ENCODE measurements at places on chromosomes 7 and 10.

GRCh38 chr7:139109188-139109982 is at the start of gene ZC3HAV1:
Gene ZC3HAV1 (minus strand): TSS chr7:139109720. CDS start chr7:139109331, 389 bp downstream.
- peak; percentile 98 for DNase-seq

DNA sequence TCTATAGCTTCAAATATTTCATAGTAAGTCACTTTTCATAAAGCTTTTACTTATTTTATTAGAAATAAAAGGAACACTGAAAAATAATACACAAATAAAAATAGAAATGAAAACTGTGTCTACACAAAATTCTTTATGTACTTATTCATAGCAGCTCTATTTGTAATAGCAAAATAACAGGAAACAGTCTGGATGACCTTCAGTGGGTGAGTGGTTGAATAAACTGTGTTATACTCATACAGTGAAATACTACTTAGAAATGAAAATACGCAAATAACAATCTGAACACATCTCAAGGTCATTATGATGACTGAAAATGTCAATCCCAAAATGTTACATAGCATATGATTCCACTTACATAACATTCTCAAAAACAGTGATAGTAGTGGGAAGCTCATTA is 138.7 kb upstream of the PCLO start:
- no peak for DNase-seq

- no peak for DNase-seq
Measured at GRCh38 chr7:138158739-138159528, 82.7 kb downstream of the AKR1D1 start.

GRCh38 chr7:44678101-44678470 is 70.6 kb upstream of the ZMIZ2 start:
- no peak for DNase-seq

DNA sequence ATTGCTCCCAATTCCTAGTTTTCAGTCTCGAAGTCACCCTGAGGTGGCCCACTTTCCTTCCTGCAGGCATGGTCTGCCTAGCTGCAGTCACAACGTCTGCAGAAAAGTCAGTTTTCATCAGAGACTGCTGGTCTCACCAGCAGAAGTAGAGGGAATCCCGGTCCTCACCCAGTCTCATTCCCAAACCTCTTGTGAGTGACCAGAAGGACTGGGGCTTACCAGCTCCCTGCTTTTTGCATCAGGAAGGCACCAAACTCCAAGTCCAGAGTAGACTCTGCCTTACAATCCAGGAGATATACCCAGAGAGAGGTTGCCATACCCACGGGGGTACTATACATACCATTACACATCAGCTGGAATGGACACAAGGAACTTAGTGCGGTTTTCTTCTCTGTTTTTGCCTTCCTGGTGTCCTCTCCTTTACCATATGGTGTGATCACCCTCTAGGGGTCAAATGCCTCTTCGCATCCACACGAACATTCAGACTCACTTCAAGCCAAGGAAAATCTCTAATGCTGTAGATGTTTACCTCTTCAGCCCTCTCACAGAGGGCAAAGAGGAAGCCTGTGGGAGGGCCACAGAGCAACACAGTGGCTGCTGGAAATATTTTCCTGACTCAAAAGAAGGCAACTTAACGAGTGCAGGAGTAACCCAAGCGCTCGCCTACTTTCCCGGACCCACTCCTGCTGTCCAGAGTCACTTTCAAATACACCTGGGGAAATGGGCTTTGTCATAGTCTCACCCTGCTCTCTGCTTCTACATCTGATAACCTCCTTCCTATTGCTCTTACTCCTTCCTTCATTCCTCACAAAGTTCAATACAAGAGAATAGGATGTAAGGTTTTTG is 220.9 kb downstream of the C7orf25 start:
- DNase-seq = peak; percentile 61

DNA sequence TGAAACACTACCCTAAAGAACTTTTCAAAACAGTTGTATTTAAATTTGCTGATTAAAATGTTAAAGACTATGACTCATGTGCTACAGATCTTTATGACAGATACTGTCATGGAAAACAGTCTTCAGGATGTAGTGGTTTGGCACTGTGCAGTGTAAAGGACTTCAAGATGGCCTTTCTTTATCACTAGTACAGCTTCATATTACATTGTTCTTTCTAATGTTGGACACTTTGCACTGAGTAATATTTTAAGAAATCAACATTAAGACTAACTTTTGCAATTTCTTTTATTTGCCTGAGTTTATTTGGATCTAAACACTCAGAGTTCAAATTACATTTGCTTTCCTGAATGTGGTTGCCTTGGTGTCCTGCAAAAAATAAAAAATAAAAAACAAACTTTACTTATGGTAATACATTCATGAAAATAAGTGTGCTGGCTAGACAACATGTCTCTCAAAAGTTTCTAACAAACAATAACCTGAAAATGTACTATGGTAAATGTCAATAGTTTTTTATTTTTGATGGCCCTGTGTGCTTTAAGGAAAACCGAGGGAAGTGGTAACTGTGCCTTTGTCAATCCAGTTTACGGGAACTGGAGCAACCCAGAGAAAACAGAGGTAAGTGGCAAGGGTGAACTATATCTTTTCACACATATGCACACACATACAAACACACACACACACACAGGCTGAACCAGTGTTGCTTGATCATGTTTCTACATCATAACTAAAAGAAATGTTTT is 85.9 kb upstream of the PLXDC2 start:
- DNase-seq = peak; percentile 90

DNA sequence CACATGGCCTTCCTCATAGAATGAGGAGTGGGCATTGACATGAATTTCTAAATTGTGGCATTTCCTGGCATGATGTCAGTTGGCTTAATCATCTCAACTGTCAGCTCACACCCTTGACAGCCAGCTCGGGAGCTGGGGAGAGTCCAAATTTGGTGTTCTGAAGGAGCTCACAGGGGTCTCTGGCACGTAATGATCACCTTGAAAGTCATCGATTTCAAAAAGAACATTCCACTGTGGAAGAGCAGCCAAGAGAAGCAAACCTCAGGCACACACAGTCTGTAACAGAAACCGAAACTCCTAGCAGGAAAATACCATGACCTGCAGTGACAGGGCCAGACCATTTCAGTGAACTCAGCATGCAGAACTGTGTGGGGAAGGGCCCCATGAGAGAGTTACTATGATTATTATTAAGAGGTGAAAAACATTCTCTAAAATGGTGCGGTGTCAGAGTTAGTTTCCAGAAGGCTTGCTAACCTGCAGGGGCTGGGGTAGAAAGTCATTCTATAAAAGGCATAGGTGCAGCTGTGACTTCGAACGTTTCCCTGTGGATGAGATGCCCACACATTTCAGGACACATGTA is 26.4 kb upstream of the KLF6 start:
- peak; percentile 65 for DNase-seq

- no peak for DNase-seq
Measured at GRCh38 chr7:19284136-19284535, 138.9 kb upstream of the FERD3L start.

GRCh38 chr7:107593025-107593410 is 13.0 kb downstream of the BCAP29 start:
- DNase-seq = no peak

DNA sequence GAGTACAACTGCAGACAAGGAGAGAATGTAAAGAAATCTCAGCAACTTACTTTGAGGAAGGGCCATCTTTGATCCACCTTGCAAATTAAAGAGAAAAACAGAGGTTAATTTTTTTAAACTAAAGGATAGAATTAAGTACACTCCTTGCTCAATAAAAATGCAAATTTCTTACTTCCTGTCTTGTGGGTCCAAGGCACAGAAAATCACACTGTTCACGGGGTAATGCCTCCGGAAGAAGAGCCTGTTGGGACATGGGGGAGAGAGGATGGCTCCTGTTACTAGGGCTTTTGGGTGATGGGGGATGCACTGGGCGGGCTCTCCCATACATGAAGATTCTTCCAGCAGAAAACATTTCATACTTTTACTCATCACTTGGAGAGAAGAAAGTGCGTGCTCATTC is 301.8 kb downstream of the TNS3 start:
- no peak for DNase-seq

DNA sequence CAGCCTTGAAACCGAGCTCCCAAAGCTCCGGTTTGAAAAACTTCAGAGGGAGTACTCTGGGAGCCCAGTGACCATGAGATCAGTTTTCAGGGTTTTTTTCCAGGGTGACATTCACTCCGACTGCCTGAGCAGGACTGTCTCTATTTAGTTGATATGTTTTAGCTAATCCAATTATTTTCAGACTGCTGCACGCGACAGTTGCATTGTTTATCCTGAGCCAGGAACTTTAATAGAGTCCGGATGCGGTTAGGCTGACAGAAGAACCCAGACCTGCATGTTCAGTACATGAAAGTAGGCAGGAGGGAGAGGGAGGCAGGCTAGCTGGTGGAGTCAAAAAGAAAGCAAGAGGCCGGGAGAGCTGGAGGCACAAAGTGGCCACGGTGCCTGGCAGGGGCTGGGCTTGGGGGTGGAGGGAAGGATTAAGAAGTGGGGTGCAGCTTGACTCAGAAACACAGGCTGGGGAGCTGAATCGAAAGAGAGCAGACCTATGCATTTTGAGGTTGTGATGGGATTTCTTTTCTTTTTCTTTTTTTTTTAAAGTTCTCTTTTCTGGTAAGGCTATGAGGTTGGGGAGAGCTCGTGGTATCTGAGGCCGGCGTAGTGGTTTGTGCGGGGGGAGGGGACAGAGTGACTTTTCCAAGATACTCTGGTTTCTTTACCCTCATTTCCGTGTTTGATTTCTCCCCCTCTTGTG is 5.7 kb downstream of the GATA3 start:
- peak; percentile 69 for DNase-seq

DNA sequence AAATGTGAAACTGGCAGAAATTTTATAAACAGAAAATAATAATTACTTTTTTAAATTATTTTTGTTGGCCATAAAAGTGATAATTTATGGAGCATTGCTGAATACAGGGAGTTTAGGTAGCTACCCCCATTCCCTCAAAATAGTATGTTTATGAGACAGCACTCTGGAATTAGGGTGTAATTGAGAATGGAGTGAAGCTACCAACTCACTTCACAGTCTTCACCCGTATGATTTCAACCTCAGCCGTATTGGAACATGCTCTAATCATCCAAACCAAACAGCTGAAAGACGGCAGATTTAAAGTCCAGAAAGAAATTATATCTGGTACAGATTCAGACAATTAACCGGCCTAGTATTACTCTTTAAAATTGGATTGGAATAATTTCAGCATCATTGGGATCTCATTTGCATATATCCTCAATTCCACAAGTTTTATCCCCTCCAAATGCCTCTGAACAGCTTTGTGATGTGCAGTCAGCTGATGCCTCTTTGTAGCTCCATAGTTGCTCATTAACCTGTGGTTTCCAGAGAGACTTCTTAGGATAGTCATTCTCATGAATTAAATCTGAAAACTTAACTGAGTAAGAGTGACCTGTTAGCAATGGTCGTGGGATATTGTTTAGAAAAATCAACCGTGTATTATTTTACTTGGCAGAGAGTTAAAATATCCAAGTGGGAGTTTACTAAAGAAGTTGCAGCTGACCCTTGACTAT is 59.1 kb upstream of the GJD4 start:
- no peak for DNase-seq

DNA sequence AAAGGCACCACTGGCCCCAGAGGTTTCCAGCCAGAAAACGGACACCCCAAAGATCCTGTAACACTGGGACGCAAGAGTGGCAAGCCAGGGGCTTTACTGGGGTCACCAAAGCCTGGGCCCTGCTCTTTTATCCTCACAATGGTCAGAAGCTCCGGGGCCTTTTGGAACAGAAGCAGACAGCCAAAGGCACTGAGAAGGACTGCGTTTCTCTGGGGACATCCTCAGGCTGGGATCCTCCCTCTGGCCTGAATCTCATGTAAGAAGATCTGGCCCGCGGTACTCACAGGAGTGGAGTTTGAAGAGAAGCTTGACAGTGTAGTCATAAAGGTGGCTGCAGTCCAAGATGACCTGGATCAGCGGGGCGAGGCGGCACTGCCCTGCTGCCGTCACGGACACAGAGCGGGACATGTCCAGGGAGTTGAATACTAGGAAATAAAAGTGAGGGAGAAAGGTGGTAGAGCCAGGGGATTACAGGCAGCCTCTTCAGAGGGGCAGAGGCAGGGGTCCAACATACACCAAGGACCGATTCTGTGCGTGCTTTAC is 81.4 kb downstream of the SPDYE5 start:
- DNase-seq = no peak

- no peak for DNase-seq
Measured at GRCh38 chr7:48904975-48905374, 19.4 kb upstream of the CDC14C start.

DNA sequence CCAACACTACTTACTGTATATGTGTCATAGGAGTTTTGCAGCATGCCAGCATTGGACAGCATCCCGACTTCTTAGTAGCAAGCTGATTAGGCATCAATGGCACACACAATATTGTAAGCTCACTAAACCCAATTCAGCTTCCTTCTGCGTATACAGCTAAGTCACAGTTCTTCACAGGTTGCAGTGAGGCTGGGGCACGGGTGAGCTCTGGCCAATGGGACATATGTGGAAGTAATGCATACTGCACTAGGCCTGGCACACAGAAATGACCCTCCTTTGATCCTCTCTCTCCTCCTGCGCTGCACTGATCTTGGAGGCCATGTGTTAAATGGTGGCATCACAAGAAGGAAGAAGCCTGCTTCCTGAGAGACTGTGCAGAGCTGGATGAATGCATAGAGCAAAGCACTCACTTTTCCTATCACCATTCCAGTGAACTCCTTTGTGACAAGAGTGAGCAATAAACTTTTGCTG is 11.9 kb downstream of the RAB11FIP2 start:
- DNase-seq = no peak

GRCh38 chr7:102431617-102432298 is 1.6 kb upstream of the ORAI2 start:
- peak; percentile 67 for DNase-seq

- DNase-seq = no peak
Measured at GRCh38 chr7:3980300-3980643, 679.2 kb downstream of the SDK1 start.

- DNase-seq = no peak
Measured at GRCh38 chr7:140734096-140734495, 37.6 kb downstream of the NDUFB2 start.

DNA sequence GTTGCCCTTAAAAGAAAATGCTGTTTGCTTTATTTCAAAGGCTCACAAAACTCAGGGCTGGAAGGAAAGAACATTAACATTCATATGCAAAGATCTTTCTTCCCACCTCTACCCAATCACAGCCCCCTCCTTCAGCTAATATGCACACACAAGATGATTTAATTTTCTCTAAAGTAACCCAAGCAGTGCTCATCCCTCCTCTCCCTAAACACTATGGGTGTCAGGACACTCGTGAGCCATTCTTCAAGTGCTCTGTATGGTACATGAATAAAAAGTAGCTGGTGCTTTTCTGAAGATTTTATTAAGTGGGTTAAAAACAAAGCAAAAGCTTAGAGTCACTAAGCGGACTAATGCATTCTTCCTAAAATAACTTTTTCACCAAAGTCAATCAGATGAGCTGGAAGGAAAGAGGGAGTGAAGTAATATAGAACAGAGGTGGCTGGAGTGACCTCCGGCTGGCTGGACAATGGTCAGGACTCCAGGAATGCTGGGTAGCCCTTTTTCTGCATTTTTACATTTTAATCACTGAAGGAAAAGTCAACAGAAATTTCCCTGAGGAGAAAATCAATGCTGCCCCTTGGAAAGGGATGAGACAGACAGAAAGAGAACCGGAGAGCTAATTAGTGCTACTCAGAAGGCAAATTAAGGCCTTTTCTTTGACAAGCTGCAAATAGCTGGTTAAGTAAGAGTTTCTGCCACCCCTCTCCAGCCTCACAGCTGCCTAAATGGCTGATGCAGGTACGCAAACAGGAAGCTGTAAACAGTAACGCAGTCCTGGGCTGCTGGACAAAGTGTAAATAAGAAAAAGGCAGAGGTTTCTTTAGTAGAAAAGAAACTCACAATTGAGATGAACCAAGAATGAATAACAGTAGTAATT is 6.6 kb downstream of the DGKI start:
- no peak for DNase-seq

Measured in hematopoietic multipotent progenitor cell treated with erythropoietin and hydrocortisone succinate and interleukin-3 and kit ligand, for 4 days (in vitro differentiated cells).